Activated CD8-positive, alpha-beta memory T cell treated with anti-CD3 and anti-CD28 coated beads for 1 hour (primary cell): ENCODE measurements at places on chromosomes 1 and 21.

DNA sequence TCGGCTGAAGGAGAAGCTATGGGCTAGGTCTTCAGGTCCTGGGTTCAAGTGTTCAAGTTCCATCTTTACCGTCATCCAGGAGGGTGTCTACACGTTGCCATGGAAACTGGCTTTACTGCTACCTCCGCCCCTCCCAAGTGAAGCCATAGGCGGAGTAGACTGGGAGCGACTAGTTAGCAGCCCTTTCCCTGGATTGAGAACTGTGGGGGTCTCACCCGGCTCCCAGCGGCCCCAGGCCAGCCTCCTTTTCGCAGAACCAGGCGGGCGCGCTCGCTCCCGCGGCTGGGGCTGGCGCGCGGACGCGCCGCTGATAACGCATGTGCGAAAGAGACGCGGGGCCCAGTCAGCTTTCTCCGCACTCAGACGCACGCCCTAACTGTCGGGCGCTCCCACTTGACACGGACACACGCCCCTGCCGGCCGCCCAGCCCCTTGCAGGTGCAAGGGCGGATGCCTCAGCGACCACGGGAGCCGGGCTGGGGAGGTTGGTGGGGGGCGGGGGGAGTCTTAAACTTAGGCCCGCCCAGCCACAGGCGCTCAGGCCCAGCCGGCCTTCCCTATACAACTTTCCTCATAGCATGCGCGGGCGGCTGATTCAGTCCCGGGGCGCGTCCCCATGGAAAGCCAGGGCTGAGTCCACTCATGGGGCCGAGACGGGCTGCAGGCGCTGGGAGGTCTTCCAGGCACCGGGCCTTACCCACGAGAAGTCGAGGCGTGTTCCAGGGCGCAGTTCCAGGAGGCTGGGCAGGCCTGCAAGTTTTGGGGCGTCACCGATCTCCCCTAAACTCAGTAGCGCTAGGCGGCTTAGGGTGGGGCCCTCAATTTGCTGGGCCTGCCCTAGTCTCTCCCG, 7.4 kb downstream of the EFNA4 start:
- no peak for DNase-seq

GRCh38 chr1:12480748-12481362, 137.2 kb downstream of the DHRS3 start:
- DNase-seq: no peak

GRCh38 chr21:40631211-40631610, 215.7 kb downstream of the DSCAM start:
- no peak for DNase-seq

- no peak for DNase-seq
Measured at GRCh38 chr1:162562470-162562828, 927 bp downstream of the UAP1 start.

- DNase-seq: no peak
Measured at GRCh38 chr1:90851711-90852050, 134.6 kb upstream of the BARHL2 start.

DNA sequence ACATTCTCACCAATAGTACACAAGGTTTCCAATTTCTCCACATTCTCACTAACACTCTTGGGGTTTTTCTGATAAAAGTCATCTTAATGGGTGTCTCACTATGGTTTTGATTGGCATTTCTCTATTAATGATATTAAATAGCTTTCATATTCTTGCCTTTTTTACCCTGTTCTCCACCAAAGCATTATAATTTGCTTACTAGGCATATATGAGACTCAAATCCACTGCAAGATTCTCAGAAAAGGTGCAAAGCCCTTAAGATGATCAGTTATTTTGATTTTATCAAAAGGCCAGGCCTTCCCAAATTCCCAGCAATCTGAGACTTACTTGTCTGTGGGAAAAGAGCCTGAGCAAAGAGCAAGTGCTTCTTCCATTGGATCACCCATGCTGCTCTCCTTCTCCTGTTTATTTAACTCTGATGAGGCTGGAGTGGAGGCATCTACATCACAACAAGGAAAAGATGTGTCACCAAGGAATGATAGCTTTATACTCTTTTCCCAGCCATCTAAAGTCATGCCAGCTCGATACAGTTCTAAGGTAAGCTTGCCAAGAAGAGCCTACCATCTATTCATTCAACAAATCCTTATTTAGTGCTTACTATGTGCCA, 24.6 kb downstream of the CLSPN start:
- DNase-seq: no peak

DNA sequence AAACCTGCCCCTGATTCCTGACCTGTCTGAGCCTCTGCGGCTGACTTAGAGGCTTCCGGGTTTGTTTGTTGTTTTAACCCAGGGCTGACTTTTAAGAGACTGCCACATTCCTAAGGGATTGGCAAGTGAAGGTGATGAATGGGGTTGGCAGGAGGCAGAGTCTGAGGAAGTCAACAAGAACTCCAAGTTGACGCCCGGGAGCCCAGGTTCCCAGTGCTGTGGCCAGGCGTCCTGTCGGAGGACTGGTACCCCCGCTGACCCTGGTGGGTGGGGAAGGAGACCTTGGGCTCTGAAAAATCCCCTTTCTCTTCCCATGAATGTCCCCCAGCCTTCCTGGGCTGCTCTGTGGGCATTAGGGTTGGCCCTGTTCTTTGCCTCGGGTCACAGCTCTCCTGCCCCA, 19.7 kb upstream of the EPS8L3 start:
- DNase-seq: no peak

DNA sequence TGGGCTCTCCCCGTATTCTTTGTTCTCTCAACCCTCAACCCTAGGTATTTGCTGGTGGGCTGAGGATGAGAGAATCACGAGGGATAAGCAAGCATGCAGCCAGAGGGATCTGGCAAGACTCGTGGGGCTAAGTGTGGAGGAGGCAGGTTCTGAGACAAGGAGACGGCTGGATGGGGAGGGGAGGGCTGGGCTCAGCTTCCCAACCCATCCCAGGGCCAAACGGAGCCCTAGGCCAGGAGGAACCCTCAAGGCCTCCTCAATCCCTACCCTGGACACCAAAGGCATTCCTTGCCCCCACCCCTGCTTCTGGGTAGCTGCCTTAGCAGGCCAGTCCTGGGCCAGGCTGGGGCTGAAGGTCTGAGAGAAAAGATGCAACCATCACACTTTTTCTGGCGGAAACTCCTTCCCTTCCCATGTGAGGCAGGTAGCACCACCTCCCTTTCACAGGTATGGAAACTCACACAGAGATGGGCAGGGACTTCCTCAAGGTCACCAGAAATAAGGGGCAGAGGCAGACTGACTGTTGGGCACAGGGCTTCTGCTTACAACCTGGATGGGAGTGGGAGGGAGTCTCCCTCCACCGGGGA, 6.2 kb downstream of the MEF2D start:
- no peak for DNase-seq

- no peak for DNase-seq
Measured at GRCh38 chr1:89274411-89274857, 1.8 kb upstream of the GBP5 start.

DNA sequence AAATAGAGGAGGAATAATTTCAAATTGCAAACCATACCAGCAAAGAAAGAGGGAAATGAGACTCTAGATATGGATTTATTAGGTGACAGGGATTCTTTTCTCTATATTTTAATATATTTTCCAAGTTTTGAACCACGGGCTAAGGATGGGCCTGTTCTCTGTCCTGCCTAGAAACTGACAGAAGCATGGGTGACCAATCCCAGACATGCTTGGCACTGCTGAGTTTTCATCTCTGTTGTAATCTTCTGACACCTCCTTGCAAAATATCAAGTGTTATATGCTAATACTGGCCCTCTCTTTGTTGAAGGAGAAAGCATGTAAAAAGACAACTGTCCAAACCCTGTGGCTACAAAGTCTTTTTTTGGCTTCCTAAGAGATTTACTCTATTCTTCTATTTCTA, 774 bp upstream of the ANGPTL7 start:
- DNase-seq: no peak

GRCh38 chr1:50529510-50529909, 106.3 kb upstream of the DMRTA2 start:
- DNase-seq: no peak

DNA sequence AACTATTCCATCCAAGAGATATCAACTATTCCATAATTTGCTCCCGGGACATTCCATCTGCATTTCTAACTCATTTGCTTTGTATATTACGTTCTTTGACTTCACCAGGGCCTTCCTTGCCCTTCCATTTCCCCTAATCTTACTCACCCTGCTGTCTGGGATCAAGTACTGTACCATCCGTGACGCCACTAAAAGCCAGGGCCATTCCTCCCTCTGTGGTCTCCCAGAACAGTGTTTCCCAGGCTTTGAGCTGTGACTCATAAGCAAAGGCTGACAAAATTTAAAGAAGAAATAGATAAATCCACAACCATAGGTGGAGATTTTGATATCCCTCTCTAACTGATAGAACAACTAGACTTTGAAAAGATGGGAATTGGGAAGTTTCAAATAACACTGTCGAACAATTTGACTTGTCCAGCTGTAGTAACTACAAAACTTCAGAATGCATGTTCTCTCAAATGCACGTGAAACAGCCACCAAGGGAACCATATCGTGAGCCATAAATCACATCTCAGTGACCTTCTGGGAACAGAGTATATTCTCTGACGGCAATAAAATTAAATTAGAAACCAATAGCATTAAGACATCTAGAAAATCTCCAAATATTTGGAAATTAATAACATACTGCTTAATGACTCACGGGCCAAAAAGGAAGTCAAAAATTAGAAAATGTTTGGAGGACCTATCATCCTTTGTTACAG, 501.0 kb downstream of the SETD4 start:
- DNase-seq: no peak

- DNase-seq: no peak
Measured at GRCh38 chr1:48743480-48743879, 33.2 kb downstream of the BEND5 start.

- no peak for DNase-seq
Measured at GRCh38 chr1:19879227-19879626, 3.0 kb upstream of the OTUD3 start.

- DNase-seq: no peak
Measured at GRCh38 chr1:177368255-177368654, 197.5 kb downstream of the BRINP2 start.

DNA sequence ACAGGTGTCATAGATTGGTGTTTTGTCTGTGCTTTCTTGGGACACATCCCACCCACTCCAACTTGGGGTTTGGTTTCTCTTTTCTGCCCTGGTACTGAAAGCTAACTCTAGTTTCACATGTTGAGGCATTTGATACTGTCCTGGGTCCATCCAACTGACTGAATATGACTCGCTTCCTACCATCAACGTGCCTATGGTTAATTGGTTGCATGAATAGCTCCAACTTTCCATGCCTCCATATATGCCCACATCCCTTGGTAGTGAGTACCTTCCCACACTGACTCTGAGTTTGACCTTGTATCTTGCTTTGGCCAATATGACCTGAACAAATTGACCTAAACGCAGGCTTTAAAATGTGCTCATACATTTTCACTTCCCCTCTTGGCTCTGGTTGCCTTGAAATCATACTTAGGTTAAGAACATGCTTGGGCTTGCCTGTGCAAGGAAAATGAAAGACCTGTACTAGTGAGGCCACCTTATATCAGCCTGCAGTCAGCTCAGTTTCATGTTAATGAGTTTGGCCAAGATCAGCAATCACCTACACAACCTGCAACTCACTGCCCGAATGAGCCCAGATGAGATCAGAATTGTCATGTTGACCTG, 81.0 kb upstream of the KCNK2 start:
- DNase-seq: no peak

DNA sequence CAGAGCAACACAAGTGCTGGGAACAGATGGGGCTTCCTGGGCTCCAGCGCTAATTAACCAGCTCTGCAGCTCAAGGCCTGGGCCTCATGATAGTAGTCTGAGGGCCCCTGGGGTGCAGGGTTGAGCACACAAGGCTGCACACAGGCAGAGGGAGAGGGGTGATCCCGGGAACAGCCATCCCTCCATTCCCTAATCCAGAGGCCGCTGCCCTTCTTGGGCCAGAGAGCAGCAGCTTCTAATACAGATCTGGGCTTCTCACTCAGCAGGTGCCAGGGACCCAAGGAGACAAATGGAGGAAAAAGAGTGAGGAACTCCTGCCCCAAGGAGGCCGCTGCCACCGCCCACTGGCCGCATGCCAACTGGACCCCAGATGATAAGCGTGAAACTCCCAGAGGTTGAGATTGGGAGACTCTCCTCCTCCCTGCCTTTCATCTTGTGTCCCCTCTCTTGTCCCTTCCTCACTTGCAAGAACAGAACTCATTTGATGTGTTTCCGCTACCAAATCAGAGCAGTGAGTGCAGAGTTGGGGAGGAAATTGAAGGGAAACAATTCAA, 58.0 kb upstream of the IFNAR2 start:
- no peak for DNase-seq

DNA sequence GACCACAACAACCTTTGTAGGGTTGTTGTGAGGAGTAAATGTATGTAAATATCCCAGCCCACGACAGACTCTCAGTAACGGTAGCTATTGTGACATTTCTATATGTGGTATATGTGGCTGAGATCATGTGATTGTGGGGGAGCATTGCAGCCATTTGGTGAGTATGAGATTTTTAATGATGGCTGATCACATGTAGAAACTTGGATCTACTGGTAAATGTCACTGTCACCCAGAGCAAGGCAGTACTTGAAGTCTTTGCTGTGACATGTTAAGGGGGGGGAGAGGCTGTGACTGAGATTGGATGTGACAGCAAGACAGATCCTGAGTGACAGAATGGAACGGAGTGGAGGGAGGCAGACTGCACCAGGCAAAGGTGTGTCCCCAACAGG, 23.9 kb upstream of the MEF2D start:
- no peak for DNase-seq

- DNase-seq: no peak
Measured at GRCh38 chr1:93837961-93838360, 41.0 kb downstream of the DNTTIP2 start.

DNA sequence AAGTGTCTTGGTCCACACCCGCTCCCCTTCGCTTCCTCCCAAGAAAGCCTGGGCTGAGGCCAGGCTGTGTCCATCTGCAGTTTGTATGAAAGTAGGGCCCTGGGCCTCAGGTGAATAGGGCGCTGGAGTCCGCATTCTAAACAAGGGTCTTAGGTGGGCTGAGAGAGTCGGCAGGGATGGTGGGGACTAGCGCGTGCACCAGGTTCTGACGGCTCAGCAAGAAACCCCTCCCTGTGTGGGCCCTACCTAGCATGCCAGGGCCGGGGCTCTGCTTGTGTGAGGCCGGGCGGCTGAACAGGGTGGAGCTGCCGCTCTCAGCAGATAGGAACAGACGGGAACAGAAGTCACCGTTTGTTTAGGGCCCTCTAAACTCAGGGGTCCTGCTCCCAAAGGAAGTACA, 1.7 kb downstream of the ACTRT2 start:
- DNase-seq: no peak

- no peak for DNase-seq
Measured at GRCh38 chr1:51936531-51936930, 54.0 kb downstream of the RAB3B start.

GRCh38 chr1:53061123-53061858, 722 bp upstream of the PODN start:
- DNase-seq: no peak

GRCh38 chr1:30014031-30014430, 709.4 kb downstream of the MATN1 start:
- DNase-seq: no peak

DNA sequence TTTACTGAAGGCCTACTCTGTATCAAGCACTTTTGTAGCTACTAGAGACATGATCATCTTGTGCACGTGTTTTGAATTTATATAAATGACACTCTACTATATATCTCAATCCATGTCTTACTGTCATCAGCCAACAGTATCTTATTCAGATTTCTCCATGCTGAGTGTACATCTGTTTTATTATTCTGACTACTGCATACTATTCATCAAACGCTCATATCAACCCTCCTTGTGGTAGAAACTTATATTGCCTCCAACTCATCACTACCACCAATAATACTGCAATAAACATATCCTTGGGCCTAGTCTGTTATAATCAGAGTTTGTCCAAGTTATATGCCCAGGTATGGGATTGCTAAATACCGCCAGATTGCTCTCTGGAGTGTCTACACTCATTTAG, 81.6 kb upstream of the IRF2BP2 start:
- DNase-seq: no peak
